Activated CD8-positive, alpha-beta memory T cell treated with anti-CD3 and anti-CD28 coated beads for 1 hour (primary cell): ENCODE measurements at places on chromosomes 13 and 19.
A peak's percentile ranks its signal among the peaks of the same experiment; 100 is the strongest.

GRCh38 chr13:44837250-44837649 is 152.0 kb downstream of the NUFIP1 start:
- no peak for DNase-seq

DNA sequence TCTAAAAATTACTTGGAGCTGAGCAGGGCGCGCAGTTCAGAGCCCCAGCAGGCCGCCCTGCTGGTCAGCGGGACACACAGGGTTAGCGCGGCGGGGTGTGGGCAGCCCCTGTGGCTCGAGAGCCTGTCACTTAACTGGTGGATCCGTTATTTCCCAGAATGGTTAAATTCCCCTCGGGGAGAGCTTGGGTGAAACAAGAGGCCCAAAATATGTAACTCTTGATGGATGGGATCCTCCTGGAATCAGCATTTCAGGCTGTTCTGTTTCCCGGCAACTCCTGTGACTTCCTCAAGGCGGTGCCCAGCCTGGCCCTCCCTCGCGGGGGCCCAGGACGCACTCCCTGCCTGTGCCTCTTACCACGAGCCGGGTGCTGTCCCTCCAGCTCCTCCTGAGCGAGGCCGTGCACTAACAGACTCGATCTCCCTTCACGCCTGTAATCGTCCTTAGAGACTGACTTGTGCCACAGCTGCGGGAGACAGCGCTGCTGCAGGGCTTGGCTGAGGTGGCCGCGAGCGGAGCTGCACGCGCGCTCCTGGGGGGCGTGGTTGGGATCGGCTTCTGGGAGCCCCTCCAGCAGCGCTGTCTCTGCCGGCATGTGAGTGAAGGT is 9.7 kb downstream of the PTBP1 start:
- no peak for DNase-seq

- no peak for DNase-seq
Measured at GRCh38 chr19:48990400-48990799, 2.7 kb downstream of the GYS1 start.

GRCh38 chr13:75825161-75825560 is 189.0 kb downstream of the LMO7 start:
- no peak for DNase-seq

DNA sequence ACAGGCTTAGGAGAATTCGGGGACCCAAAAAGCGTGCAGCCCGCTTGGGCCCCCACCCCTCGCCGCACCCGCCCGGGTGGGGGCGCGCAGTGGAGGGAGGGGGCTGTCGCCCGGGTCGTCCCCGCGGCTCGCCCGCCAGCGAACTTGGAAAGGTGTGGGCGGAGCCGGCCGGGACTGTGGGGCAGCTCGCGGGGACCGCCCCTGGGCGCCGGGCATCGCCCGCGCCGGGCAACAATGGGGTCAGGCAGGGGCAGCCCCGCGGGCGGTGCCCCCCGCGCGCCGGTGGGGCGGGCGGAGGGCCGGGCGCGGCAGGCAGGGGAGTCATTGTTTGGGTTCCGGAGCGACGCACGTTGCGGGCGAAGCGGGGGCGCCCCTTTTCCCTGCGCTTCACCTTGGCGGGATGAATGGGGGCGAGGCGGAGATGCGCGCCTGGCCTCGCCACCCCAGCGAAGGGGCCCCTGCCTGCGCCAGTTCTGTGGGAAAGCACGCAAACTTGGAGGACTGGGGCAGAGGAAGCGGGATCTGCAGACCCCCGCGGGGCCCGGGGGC is 647 bp upstream of the KLF12 start:
- peak; percentile 50 for DNase-seq

GRCh38 chr13:100349594-100349993 is 239.0 kb downstream of the GGACT start:
- DNase-seq: no peak

DNA sequence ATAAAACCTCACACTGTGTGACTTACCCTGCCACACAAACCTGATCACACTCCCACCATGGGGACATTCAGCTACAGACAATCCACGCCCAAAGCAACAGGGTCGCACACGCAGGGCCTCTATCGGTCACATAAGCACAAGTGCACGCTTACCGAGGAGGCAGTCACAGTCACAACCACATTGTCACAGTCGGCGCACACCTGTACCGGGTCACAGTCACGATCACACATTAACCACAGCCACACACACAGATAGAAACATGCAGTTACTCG is 579 bp downstream of the ZNF566 start:
- no peak for DNase-seq

DNA sequence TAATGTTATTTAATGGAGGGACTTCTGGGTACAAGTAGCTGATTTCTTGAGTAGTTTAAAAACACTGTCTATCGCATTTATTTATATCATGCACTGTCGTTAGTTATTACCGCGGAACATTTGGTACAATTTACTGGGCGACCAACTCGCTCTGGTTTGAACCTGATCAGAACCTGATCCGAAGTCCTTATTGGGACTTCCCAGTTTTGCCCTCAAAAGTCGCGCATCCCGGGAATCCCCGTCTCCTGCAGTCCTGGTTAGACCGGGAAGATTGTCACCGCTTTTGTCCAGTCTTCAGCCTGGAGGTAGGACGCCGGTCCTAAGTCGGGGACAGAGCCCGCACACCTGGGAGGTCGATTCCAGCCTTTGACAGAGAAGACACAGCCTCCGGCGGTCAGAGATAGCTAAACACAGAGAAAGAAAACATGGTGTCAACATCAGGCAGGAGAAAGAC is 694 bp downstream of the CLN5 start:
- no peak for DNase-seq

DNA sequence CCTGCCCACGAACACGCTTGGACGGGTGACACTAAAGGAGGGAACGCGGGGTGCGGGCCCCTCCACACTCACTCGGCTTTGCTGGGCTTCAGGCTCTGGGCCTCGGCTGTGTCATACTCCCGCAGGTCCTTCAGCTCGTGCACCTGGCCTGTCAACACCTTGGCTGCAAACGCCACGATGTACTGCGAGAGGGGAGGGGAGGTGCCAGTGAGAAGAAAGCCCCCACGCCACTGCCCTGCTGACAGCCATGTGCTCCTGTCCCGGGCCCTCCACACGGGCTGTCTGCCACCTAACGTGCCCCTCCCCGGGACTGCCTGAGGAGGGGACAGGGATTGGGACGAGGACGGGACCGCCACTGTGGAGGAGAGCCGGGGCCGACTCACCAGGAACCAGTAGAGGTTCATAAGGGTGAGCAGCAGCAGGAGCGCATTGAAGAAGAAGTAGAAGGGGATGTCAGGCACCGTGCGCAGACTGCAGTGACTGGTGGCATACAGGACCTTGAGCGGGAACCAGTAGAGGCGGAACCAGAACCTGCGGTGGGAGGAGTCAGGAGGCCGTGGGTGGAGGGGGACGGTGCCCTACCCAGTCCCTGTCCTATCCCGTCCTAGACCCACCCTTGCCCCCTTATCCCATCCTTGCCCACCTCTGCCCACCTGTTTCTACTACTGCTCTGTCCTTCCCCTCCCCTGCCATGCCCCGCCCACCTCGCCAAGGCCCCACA is 16.9 kb downstream of the CERS1 start:
- DNase-seq: no peak

- no peak for DNase-seq
Measured at GRCh38 chr13:86080340-86080995, 281.2 kb upstream of the SLITRK6 start.

DNA sequence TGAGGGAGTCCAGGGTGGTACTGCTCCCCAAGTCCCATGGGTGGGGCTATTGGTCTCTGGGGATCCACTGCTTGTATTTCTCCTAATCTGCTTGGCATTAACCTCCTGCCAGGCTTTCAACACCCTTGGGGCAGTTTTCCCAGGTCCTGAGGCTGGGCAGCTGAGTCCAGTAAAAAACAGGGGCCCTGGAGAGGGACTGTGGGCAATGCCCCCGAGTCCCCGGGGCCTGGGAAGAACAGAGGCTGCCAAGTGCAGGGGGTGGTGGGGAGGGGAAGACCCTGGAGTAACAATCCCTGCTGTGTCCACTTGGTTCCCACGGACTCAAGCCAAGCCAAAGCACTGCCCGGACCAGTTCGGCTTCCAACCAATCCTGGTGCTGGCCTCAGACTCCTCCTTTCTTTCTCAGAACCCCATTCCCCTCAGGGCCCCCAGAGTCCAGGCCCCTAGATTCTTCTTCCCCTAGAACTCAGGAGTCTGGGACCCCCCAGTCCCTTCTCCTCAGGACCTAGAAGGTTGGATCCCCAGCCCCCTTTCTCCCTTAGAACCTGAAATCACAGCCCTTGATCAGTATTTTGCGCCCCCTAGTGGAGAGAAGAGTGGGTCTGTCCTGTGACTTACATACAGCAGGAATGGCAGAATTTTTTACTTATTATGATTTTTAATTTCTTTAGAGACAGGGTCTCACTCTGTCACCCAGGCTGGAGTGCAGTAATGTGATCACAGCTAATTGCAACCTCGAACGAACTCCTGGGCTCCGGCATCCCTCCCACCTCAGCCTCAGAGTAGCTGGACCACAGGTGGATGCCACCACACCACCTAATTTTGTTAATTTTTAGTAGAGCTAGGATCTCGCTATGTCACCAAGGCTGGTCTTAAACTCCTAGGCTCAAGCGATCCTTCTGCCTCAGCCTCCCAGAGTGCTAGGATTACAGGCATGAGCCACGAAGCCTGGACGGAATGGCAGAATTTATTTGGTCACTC is 3.7 kb upstream of the CLPTM1 start:
- peak; percentile 17 for DNase-seq

DNA sequence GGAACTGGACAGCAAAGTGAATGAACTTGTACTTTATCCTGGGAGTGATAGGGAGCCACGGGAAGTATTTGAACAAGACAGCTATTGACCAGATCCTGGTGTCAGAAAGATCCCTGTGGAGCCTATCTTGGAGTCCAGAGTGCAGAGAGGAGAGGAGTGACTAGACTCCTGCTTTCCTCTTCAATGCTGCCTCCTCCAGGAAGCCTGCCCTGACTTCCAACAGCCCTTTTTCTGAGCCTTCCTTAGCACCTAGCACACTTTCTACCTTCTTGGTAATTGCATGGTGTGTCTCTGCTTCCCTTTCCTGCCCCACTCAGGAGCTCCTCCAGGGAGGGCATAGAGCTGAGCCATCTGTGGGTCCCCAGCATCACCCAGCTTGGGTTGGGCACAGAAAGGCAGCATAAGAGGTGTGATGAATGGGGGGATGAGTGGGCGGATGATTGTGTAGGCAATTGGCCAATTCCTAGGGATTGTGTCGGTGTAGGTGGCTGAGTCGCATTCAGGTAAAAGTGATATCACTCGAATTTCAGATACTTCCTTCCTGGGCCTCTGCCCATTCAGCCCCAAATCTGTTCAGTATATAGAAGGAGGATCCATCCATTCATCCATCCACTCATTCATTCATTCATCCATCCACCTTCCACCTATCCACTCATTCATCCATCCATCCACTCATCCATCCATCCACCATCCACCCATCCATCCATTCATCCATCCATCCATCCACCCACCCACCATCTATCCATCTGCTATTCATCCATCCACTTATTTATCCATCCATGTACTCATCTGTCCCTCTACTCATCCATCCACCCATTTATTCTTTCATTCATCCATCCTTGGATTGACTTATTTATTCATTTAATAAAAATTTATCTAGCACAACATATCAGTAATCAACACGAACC is 26.9 kb downstream of the CYP4F22 start:
- no peak for DNase-seq

- no peak for DNase-seq
Measured at GRCh38 chr13:101706651-101707050, 254.2 kb downstream of the ITGBL1 start.

DNA sequence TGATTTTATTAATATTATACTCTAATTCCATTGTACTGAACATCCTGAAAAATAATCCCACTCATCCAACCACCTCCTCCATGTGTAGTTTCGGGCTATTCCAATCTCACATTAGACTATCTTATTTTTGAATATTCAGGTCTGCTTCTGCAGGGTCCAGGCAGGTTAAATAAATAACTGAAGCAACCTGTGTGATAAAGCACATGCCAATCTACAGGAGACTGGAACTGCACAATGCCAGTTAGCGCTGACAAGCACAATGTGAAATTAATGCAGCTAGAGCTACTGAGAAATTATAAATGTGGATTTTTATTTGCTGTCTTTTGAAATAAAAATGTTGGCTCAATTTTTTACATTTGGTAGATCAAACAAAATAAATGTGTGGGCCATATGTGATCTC is 540.1 kb upstream of the ATXN8OS start:
- DNase-seq: no peak

DNA sequence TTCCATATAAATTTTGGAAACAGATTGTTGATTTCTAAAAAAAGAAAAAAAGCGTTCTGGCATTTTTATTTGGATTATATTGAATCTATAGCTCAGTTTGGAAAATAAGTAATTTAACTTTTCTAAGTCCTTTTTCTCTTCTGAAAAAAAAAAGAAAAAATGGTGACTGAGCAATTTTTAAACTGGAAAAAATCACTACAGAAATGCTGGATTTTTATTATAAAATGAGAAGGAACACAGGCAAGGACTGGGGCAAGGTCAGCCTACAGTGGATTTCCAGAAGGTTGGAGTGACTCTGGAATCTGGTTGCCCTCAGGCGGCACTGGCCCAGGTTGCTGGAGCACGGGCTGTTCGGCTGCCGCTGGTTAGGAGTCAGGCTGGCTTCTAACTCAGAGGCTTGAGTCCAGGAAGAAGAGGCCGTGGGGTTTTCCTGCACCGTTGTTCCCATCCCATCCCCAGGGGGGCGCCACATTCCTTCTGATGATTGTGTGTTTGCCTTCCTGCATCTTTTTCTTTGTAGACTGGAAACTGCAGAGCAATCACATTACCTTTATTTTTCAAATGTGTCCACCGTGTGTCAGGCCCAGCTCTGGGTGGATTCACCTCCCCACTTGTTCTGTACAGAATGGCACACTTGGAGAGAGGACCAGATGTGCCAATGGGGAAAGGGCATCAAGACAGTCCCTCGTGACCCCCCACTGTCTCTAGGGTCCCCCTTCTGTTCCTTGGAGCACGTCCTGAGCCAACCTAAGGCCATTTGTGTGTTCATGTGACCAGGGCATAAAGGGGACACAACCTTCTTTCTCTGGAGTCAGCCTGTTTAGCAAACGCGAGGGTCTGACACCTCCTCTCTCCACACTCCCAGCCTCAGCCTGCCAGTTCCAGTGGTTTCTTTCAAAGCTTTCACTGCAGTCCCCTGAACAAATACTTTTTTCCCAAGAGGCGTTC is 44.5 kb upstream of the GTF3A start:
- peak; percentile 30 for DNase-seq

DNA sequence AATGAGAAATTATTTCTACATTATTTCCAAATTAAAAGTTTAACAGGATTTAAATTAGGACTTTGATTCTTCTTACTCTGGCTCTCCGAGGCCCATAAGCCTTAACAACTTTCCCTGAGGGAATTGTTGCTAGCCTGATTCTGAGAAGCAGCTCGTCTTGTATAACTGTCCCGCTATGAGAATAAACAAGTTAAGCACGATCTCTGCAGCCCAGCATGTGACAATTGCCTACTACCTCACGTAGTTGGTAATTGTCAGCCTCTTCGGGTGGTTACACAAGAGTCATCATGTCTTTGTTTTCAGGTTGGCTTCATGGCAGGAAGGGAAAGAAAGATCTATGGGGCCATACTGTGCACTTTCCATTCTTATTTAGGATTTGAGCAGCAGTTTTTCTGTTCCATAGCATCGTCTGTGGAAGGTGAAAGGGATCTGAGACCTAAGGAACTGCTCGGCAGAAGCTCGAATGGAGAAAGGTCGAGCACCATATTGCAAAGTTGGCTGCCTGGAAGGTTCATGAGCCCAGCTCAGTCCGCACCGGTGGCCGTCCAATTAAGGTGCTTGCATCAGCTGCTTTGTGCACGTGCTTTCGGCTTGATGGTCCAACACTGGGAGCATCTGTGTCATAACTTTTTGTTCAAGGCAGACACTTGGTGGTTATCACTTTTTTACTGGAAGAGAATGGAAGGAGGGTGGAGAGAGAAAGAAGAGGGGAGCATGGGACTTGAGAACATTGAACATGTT is 1.8 kb upstream of the STARD13 start:
- no peak for DNase-seq

- DNase-seq: no peak
Measured at GRCh38 chr19:33440682-33441081, 67.2 kb downstream of the CEBPG start.
